Astrocyte of the spinal cord (primary cell): ENCODE measurements at places on chromosomes 7 and 10.

DNA sequence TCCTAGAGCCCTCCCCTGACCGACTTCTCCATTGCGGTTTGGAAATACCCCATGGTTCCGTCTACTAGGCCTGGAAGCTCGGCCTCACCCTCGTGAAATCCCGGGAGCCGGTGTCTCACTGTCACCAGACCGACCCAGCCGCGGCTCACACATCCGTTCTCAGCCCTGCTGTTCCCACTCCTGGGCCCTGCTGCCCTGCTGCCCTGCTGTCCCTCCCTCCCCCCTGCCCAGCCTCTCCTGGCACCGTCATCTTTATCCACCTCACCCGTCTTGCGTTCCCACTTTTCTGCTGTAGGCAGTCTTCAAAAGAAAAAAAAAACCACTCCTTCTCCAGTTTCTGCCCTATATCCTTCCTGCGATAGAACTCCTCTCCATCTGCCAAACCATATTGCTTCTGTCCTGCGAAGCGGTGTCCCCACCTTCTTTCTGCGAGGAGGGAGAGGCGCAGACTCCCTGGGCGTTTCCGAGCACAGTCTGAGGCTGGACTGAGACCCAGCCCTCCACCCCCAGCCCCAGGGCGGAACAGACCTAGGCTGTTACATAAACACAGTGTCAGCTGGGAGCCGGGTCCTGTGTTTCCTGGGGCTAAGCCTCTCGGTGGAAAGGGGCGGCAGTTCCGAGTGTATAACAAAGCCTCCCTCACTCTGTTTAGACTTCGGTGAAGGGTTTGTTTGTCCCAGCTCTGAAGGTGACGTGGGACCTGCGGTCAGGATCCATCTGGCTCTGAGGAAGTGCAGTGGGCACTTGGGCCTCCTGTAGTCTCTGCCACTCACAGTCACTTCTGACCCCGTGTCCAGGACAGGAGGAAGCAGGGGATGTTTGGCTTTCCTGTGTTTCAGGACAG lies 2.8 kb downstream of the AGAP3 start:
- peak; percentile 62 for DNase-seq

DNA sequence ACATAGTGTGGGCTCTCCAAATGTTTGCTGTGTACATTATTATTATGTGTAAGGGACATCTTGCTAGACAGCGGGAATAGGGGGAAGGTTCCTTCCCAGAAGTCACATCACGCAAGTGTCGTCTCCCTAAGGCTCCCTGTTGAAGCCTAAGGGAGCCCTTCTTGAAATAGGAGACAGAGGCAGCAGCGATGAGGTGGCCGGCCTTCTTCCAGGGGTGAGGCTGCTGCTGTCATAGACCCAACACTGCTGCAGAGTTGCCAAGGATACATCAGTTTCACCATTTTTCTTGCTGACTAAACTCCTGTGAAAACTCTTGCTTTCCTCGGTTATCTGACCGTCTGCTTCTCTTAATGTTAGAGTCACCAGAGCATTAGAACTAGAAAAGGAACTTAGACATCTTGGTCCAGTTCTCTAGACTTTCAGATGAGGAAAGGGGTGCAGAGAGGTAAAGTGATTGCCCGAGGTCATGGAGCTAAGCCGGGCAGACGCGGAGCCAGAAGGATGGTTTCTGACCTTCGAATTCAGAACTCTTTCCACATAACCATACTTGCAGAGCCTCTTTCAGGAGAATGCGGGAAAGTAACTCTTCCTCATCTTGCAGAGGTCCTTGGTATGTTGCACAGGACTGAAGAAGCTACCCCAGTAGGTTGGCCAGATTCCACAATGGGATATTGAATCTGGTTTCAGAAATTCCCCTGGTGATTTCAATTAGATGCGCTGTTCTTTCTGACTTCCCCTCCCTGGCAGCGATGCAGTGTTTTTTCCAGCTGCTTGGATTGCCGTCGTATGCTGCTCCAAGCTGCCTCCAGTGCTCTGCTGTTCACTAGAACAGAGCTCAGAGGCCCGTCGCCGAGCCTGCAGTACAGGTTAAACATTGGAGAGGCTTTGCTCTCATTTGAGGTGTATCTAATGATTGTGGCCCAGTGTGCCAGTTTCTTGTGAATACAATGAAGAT lies 217.1 kb downstream of the CAMK1D start:
- peak; percentile 65 for DNase-seq

- no peak for DNase-seq
Observed at GRCh38 chr7:109735881-109736280, 1166.2 kb downstream of the DNAJB9 start.

- DNase-seq, result no peak
Observed at GRCh38 chr7:146647445-146647844, 530.8 kb downstream of the CNTNAP2 start.

DNA sequence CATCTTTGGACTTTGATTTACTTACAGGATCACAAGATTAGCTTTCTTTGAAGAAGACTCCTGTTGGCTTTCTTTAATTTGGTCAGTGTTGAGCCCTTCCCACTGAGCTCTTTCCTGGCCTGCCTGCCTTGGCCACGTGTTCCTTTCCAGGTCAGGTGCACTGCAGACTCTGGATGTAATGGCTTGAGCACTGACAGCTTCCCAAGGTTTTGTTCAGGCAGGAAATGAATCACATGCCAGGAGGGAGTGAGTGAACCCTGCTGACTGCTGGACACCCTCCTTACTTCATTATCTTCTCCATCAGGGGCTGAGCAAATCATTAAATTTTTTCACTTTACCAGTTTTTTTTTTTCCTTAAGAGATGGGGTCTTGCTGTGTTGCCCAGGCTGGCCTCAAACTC lies 29.8 kb downstream of the SNX10 start:
- no peak for DNase-seq

DNA sequence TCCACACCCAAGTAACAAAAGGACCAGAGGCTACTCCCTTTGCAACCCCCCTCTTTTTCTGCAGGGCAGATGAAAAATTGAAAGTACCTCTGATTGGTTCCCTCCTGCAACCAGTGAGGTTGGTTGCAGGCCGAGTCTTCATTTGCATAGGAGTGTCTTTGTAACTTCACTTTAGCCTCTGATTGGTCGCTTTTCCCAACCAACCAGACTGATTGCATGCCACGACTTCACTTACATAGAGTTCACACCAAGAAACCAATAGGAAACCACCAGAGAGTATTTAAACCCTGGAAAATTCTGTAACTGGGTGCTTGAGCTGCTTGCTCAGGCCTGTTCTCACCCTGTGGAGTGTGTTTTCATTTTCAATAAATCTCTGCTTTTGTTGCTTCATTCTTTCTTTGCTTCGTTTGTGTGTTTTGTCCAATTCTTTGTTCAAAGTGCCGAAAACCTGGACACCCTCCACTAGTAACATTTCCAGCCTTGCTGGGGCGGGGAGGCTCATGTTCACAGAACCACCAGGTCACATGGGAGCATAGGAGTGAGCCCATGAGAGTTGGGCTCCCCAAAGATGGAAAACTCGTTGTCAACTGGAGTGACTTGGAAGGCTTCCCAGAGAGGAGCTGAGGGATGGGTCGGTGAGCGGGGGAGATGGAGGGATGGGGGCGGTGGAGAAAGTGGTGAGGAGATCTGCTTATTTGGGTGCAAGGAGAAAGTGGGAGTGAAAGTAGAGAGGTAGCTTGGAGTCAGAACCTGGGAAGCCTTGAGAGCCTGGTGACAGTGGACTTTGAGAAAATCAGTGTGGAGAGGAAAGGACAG lies 223.6 kb downstream of the GFRA1 start:
- no peak for DNase-seq

DNA sequence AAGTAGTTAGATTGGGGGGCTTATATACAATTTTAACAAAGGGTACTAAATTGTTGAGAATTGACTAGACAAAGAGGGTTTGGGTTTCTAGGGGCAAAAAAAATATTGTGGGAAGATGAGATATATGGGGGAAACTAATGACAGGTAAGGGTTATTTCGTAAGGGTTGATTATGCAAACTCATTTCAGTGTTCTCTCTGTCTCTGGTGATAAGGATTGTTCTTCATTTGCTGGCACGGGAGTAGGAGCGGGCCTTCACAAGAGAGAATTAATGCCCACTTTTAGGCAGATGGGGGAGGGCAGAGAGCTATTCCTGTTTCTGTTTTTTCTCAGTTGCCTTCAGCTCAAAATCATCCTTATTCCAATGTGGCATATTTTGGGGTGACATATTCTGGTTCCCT lies 258.4 kb downstream of the EXOC4 start:
- no peak for DNase-seq
